ENCODE measurements at places on chromosomes 3 and 15.

GRCh38 chr3:128710816-128711433 lies 15.1 kb upstream of the RAB7A start:
- H3K36me3 ChIP-seq: no peaks in the 10 kb centered on the region
- no peak for DNase-seq
- H3K4me3 ChIP-seq: no peak overlapping the region

GRCh38 chr3:194671900-194672808 lies at the start of gene LSG1:
TSS of gene LSG1 (minus strand) at chr3:194672191. CDS start at chr3:194672162, 29 bp downstream.
- no peaks in the 10 kb centered on the region for H3K27me3 ChIP-seq
- peak within 1 kb of the TSS; percentile 72 for H3K4me3 ChIP-seq
- no peaks in the 10 kb centered on the region for H3K36me3 ChIP-seq
- H3K27ac ChIP-seq: peak within 1 kb of the TSS; percentile 92
- peak; percentile 89 for DNase-seq

GRCh38 chr3:115428841-115429240 lies 194.5 kb upstream of the GAP43 start:
- no peak overlapping the region for H3K27ac ChIP-seq
- no peaks in the 10 kb centered on the region for H3K27me3 ChIP-seq
- no peaks in the 10 kb centered on the region for H3K4me1 ChIP-seq
- no peaks in the 10 kb centered on the region for H3K36me3 ChIP-seq
- DNase-seq: no peak
- no peak overlapping the region for H3K4me3 ChIP-seq

DNA sequence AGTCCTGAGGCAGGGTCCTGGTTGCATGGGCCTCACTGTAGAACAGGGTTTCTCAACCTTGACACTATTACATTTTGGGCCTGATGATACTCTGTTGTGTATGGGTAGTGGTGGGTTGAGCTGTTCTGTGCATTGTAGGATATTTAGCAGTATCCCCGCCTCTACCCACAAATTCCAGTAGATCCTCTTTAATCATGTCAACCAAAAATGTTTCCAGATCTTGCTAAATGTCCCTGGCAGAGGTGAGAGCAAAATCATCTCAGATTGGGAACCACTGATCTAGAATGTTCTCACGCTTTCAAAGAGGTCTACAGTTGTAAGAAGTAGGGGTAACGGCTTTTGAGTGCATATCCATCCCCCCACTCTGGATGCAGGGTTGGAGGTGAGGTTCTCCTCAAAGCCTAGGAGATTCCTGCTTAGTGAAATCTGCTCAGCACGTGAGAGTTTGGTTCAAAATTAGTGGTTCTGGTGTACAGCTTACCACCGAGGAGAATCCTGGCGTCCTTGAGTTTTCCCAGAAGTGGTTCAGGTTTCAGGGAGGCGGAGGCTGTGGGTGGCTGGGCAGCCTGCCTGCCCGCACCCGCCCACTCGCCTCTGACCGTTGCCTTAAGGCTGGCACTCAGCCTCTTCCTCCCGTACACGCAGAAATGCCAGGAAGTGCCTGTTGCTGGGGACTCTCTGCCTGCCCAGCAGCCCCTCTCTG lies 5.3 kb downstream of the ACVR2B start:
- peak overlapping the region; percentile 62 for H3K27ac ChIP-seq
- H3K4me3 ChIP-seq: no peak overlapping the region
- H3K27me3 ChIP-seq: no peaks in the 10 kb centered on the region
- peaks cover 13% of the 10 kb centered on the region for H3K4me1 ChIP-seq
- H3K36me3 ChIP-seq: no peaks in the 10 kb centered on the region

- DNase-seq: no peak
- no peaks in the 10 kb centered on the region for H3K36me3 ChIP-seq
- no peak overlapping the region for H3K27ac ChIP-seq
Observed at GRCh38 chr3:141011997-141012262, 39.2 kb upstream of the SPSB4 start.

DNA sequence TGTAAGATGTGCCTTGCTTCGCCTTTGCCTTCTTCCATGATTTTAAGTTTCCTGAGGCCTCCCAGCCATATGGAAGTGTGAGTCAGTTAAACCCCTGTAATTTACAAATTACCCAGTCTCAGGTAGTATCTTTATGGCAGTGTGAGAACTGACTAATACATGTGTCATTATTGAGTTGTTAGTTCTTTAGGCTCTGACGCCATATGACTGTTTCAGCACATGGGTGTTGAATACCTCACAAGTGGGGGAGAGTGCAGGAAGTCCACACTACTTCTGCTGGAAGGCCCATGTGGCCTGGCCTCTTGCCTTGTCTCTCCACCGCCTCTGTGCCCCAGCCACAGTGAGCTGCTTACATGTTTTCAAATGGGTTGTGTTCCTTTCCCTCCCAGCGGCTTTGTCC lies 28.5 kb downstream of the MFSD1 start:
- no peak overlapping the region for H3K4me3 ChIP-seq
- no peaks in the 10 kb centered on the region for H3K4me1 ChIP-seq
- no peak overlapping the region for H3K27ac ChIP-seq
- no peaks in the 10 kb centered on the region for H3K36me3 ChIP-seq

DNA sequence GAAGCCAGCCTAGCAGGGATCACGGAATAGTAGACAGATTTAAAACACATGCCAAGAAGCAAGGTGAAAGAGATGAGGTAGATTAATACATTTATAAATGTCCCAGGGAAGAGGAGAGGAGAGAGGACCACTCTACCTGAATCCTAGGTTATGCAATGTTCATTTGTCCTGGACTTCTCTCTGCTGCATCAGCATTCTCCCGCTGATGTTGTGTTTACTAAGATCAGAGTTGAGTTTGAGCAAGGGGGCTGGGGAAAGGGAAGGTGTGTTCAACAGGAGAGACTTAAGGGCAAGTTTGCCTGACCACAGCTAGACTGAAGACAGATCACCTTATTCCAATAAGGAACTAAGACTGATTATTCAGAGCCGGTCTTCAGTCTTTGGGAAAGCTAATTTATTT lies 1.1 kb upstream of the KPNA1 start:
- H3K4me3 ChIP-seq: no peak overlapping the region
- no peaks in the 10 kb centered on the region for H3K36me3 ChIP-seq
- no peaks in the 10 kb centered on the region for H3K4me1 ChIP-seq
- H3K27ac ChIP-seq: no peak overlapping the region

GRCh38 chr15:80736560-80736959 lies 41.5 kb downstream of the ABHD17C start:
- H3K36me3 ChIP-seq: no peaks in the 10 kb centered on the region
- H3K27me3 ChIP-seq: no peaks in the 10 kb centered on the region
- H3K4me3 ChIP-seq: no peak overlapping the region

GRCh38 chr15:88636050-88636449 lies 2.8 kb upstream of the ISG20 start:
- DNase-seq: peak; percentile 58
- H3K36me3 ChIP-seq: no peaks in the 10 kb centered on the region
- H3K27ac ChIP-seq: peak overlapping the region; percentile 70
- H3K27me3 ChIP-seq: no peaks in the 10 kb centered on the region
- no peak overlapping the region for H3K4me3 ChIP-seq

- no peak overlapping the region for H3K4me3 ChIP-seq
- no peak for DNase-seq
- no peaks in the 10 kb centered on the region for H3K27me3 ChIP-seq
Observed at GRCh38 chr3:72459588-72459987, 388.7 kb downstream of the SHQ1 start.

DNA sequence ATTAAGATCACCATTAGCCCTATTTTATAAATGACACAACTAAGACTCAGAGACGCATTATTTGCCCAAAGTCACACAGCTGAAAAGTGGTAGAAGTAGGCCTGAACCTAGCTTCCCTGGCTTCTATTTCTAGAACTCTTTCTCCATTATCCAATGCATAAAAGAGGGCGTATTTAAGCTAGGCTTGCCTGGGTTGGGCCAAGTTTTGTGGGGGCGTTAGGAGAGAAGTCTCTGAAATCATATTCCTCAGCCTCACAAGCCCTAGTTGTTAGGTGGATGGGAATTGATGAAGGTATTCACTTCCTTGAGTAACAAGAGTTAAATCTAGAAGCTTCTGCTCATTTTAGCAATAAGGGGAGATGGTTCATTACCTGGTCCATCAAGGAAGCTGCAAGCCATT lies 22.3 kb downstream of the TIMP4 start:
- no peaks in the 10 kb centered on the region for H3K36me3 ChIP-seq
- no peaks in the 10 kb centered on the region for H3K4me1 ChIP-seq
- no peak overlapping the region for H3K4me3 ChIP-seq

- no peak overlapping the region for H3K27ac ChIP-seq
- no peaks in the 10 kb centered on the region for H3K27me3 ChIP-seq
Observed at GRCh38 chr15:88383354-88383753, 83.8 kb downstream of the MRPL46 start.

GRCh38 chr3:178455226-178455625 lies 81.0 kb upstream of the KCNMB2 start:
- H3K27me3 ChIP-seq: no peaks in the 10 kb centered on the region
- no peak for DNase-seq
- no peaks in the 10 kb centered on the region for H3K4me1 ChIP-seq
- H3K4me3 ChIP-seq: no peak overlapping the region
- no peaks in the 10 kb centered on the region for H3K36me3 ChIP-seq
- H3K27ac ChIP-seq: no peak overlapping the region

GRCh38 chr15:101652786-101653430 lies 727 bp upstream of the TM2D3 start:
- peaks cover 5% of the 10 kb centered on the region for H3K4me1 ChIP-seq
- no peaks in the 10 kb centered on the region for H3K36me3 ChIP-seq
- H3K27me3 ChIP-seq: no peaks in the 10 kb centered on the region
- H3K27ac ChIP-seq: peak overlapping the region; percentile 96
- DNase-seq: peak; percentile 18
